Smooth muscle cell of the coronary artery (primary cell): ENCODE measurements at places on chromosomes 16 and 17. TPM values are rescaled to one million over a fixed set of nuclear protein-coding genes. Genes with fewer than 3 reads are reported as not detected.

Gene ZG16
- not detected in 2 replicates for total RNA-seq

Gene KRTAP9-8
- not detected in 2 replicates for total RNA-seq

Gene PRR35
- total RNA-seq = under 0.01 TPM in 1 of 2 replicates, not detected in the other

Gene SEC14L5
- total RNA-seq = 2.6 TPM in 1 of 2 replicates, not detected in the other

Gene PHF23
- total RNA-seq = 38.3 and 41.2 TPM in 2 replicates

Gene TM4SF5
- total RNA-seq = not detected in 2 replicates

Gene PLA2G15
- total RNA-seq = 18.6 and 23.8 TPM in 2 replicates

Gene NEUROD2
- total RNA-seq = not detected in 2 replicates

Gene C16orf86
- 1.6 and 3.6 TPM in 2 replicates for total RNA-seq

Gene CCL16
- total RNA-seq = not detected in 2 replicates

Gene GNG13
- not detected in 2 replicates for total RNA-seq

Gene PIK3R5
- total RNA-seq = not detected in 2 replicates

Gene ZNF764
- 0.70 and 3.5 TPM in 2 replicates for total RNA-seq

Gene CA4
- total RNA-seq = not detected in 2 replicates
